ENCODE measurements at places on chromosomes 7 and 10.

- DNase-seq = no peak
Observed at GRCh38 chr7:102444961-102445673, 11.7 kb downstream of the ORAI2 start.

- DNase-seq = no peak
Observed at GRCh38 chr7:75650062-75650461, 88.7 kb downstream of the HIP1 start.

DNA sequence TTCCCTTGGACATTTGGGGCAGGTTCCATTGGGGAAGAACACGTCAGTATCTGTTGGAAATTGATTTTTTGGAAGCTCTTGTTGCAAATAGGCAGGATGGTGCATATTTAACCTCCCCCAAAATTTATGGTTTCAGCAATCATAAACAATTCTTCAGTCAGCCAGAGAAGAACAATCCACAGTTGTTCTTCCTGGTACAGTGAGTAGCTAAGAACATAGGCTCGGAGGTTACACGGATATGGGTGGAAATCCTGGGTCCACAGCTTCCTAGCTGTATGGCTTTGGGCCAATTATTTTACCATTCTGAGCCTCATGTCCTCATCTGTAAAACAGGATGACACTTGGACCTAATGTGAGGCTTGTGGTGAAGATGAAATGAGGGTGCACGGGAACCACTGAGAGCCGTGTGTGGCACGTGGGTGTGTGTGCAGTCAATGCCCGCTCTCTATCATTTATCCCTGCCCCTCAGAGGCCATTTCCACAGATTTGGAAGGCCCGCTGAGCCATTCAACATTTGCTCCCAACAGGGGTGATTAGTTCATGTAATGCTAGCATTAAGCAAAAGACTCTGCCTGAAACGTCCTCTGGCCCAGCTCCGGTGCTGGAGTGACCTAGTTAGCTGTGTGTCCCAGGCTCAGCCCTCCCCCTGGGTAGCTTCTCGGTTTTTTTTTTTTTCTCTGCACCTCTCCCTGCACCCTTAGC lies 9.7 kb downstream of the CAMK1D start:
- no peak for DNase-seq

DNA sequence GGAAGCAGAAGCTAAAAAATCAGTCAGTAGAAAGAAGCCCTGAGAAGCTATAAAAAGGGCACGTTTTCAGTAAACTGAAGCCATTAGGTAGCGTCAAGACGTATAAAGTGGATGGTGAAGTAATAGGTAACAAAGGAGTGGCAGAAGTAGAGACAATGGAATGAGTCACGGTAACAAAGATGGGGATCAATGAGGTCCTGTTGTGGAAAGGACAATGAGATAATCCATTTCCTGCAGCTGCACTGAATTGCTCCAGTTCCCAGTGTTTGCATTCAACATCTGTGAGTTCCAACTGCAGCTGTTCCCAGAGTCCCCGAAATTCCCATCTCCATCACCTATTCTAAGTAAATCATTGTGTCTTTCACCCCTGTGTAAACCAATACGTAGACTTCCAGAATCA lies 4.8 kb upstream of the HYCC1 start:
- no peak for DNase-seq

DNA sequence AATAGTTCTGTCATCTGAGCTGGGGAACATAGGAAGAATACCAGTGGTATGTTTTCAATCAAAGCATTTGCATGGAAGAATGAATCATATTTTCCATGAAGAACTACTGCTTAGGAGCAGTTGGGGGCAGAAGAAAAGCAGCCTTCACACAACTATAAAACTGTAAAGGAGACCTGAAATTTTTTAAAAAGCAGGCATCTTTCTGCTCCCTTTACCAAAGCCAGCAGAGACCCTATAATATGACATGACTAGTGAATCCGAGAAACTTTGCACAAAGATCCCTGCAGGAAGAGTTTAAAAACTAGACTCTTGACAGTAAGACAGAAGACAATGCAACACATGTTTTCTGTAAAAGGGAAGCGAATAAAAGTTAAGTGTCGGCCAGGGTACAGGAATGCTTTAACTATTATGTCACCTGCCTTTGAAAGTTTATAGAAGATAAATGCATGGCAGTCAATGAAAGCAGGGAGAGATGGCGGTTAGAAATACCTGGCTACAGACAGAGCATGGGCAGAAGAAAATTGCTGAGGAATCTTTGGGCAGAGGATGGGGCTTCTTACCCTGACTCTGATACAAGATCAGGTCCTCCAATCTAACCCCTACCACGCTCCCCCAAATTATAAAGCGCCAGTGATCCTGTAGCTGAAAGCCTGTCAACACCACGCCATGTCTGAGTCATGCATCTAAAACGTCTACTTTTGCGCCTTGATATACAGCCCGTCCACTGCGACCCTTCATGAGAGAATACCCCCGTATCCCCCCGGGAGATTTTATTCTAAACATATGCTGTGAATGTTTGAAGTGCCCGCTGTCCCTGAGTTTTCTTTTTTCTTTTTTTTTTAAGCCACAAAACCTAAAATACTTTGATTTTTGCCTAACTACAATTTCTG lies 93.1 kb downstream of the GLI3 start:
- DNase-seq = no peak

DNA sequence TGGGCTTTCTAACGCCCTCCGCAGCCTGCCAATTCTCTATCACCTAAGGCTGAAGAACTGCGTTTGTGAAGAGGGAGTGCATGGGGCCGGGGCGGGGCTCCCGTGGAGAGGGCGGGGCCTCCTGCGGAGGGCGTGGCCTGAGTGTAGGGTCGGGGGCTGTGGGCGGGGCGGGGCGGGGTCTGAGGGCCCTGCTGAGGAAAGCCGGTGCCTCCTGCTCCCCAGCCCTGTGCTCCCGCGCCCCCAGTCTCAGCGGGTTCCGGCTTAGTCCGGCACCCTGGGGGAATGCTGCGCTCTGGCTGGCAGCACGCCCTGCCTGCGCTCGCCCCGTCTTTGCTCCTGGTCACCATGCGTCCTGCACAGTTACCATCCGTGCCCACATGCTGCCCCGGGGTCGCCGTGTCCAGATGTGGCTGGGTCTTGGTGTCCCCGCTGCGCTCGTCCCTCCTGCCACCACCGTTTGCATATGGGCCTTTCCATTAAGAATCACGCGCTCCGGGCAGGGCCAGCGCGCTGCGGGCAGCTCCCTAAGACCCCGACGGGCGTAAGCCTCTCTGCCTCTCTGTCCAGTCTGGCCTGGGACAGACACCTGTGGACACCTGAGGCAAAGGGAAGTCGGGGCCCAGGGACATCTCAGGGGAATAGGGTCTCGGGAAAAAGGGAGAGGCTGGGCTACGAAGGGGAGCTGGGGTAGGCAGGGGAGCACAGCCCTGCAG lies 144.0 kb upstream of the RET start:
- no peak for DNase-seq

GRCh38 chr10:83037653-83038052 lies 1101.7 kb upstream of the GHITM start:
- DNase-seq = no peak

GRCh38 chr7:143171697-143172096 lies 11.5 kb upstream of the TAS2R39 start:
- DNase-seq = no peak

GRCh38 chr10:117432866-117433265 lies 57.6 kb upstream of the PDZD8 start:
- no peak for DNase-seq

DNA sequence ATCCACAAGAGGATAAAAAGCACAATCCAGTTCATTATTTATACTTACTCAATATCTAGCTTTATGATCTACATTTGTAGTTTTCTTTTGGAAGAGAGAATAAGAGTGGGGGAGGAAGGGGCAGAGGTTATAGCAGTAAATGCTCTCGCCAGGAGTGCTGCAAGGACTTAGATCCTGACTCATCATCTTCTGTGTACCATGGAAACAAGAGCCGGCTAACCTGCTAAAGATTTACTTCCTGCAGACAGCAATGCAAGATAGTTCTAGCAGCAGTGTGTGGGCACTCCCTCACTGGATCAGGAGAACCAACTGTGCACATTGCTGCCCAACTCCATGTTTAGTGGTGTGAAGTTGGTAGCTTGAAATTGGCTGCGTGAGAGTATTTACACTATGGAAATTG lies 47.7 kb upstream of the TRIL start:
- DNase-seq = no peak

DNA sequence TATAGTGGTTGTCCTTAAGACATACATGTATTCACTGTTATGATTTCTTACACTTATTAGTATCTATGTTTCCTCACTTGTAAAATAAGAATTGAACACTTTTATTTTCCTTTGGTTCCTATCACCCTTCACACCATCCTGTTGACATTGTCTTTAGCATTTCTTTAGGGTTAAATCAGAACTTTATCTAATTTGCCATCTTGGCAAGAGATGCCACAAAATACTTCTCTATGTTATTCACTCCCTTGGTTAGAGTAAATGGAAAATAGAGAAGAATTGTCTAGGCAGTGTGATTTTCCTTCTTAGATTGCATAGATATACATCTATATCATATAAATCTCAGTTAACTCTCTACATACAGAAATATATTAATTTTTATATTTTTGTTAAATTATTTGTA lies 204.7 kb downstream of the SEMA3D start:
- DNase-seq = no peak

DNA sequence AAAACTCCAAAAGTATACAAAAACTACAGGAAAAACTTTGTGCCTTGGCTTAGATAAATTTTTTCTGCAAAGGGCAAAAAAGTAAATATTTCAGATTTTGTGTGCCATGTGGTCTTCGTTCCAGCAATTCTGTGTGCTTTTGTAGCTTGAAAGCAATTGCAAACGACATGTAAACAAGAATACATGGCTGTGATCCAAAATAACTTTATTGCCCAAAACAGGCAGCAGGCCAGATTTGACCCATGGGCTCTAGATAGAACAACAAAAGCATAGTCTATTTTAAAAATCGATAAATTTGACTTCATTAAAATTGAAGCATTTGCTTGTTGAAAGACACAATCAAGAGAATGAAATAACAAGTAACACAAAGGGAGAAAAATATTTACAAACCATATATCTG lies 336.6 kb downstream of the HPSE2 start:
- no peak for DNase-seq

DNA sequence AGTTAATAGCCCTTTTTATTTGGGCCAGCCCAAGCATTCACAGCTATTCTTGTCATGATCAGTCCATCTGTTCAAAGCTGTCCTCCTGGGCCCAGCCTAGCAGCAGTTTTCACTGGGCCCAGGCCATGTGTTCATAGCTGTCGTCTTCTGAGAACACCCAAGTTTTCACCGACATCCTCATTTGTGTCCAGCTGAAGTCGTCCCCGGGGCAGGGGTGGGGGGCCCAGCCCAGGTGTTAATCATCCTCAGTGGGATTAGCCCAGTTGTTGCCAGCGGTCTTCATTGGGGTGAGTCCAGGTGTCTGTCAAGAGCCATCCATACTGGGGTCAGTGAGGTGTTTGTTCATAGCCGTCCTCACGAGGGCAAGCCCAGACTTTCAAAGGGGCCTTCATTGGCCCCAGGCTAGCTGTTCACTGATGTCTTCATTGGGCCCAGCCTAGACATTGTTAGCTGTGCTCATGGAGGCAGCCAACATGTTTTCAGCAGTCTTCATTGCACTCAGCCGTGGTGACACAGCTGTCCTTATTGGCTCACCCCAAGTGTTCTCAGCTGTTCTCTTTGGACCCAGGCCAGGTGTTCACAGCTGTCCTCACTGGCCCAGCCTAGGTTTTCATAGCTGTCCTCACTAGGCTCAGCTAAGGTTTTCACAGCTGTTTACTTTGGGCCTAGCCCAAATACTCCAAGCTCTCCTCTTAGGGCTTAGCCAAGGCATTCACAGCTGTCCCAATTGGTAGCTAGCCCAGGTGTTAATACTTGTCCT lies 10.0 kb downstream of the FRG2B start:
- no peak for DNase-seq

- no peak for DNase-seq
Observed at GRCh38 chr10:78539247-78539766, 505.6 kb downstream of the RPS24 start.

DNA sequence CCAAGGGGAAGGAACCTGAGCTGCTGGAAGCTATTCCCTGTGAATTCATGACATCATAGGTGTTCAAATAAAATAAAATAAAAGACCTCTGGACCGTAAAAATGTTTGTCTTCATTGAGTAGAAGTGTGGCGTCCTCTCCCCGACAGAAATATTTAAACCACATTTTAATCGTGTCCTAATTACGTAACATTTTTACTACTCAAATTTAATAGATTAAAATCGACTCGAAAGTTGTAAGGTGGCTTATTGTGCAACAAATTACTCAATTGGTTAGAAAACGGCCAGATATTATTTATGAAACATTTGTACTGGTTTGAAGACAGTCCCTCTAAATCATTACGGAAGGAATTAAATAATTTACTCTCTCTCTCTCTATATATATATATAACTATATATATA lies 15.5 kb upstream of the NCAPG2 start:
- DNase-seq = no peak

- no peak for DNase-seq
Observed at GRCh38 chr10:114168450-114169009, 5.5 kb downstream of the CCDC186 start.

- DNase-seq = no peak
Observed at GRCh38 chr10:101182936-101183335, 46.3 kb downstream of the LBX1 start.

DNA sequence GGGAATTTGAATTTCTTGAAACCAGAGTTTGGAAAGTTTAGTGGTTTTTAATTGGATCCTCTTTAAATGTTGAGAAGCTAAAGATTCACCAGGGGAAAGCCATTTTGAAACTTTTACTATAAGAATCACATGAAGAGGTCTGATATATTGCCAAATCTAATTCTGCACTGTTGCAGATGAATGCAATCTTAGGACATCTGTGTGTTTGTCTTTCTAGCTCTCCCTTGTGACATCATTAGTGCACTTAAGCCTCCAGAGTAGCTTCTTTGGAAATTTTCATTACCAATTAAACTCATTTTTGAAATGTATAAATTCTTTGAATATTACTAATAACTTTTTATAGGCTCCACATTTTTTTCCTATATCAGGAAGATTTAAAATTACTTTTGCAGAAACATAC lies 160.2 kb downstream of the BICC1 start:
- DNase-seq = no peak

DNA sequence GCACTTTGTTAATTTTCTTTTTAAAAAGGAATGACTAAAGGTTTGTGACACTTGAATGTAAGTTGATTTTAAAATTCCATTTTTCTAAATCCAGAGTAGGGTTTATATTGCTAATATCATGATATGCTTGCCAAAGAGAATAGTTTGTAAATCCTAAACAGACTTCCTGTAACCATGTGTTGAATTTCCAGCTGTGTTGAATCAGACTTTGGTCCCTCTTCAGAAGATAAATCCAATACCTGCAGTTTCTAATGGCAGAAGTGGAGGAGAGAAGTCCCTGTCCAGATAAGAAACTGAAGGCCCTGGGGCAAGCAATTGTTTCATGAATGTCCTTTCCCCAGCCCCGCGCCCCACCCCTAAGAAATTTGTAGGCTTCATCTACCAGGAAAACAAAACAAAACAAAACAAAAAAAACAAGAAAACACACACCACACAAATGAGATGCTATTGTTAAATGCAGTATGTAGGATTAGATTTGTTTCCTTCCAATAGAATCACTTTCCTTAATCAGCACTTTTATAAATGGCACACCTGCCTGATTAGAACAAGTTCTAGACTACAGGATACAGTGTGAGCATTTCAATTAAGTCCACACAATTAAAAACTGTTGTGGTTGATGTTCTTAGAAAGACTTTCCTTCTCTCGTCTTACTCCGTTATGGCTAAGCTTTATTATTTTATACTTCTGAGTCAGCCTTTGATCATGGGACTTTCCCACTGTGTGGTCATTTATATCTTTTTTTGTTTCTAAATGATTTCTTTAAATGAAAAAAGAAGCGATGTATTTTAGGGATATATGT lies 122.8 kb downstream of the KAT6B start:
- no peak for DNase-seq

GRCh38 chr7:3201306-3201705 lies 99.7 kb upstream of the SDK1 start:
- no peak for DNase-seq

GRCh38 chr10:79136236-79137005 lies 67.7 kb downstream of the ZMIZ1 start:
- DNase-seq = no peak
